ENCODE measurements at places on chromosomes 1 and 21.

- no peak for DNase-seq
These were observed 76.5 kb downstream of the SYT6 start for GRCh38 chr1:114077188-114077587.

GRCh38 chr21:33761441-33762036 is 119.2 kb downstream of the ITSN1 start:
- DNase-seq: no peak

GRCh38 chr1:228154021-228154669 is 4.4 kb downstream of the GJC2 start:
- DNase-seq: no peak

DNA sequence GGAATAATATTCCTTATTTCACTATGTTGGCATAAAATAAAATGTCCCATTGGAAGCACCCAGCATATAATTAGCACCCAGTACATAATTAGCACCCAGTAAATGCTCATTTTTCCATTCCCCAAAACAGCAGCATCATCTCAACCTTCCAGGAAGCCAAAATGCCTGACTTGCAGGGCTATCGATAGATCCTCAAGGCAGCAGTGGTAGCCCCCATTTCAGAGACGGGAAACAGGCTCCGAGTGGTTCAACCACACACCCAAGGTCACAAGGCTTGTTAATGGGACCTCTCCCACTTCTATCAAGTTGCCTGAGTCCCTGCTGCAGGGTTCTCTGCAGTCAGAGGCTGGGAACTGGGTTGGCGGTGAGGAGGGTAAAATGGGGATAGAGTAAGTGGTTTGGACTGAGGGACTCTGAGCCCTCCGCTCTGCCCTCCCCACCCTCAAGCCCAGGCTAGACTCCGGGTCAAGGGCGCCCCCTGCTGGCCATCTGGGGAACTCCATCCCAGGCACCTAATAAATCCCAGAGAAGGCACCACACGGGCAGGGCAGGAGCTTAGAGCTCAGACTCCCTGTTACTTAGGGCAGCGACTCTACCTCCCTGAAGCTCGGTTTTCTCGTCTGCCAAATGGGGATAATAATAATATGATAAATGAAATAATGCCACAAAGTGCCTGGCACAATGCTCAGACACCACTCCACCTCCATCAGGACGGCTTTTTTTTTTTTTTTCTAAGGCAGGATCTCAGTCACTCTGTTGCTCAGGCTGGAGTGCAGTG is 21.9 kb upstream of the LAPTM5 start:
- peak; percentile 63 for DNase-seq

DNA sequence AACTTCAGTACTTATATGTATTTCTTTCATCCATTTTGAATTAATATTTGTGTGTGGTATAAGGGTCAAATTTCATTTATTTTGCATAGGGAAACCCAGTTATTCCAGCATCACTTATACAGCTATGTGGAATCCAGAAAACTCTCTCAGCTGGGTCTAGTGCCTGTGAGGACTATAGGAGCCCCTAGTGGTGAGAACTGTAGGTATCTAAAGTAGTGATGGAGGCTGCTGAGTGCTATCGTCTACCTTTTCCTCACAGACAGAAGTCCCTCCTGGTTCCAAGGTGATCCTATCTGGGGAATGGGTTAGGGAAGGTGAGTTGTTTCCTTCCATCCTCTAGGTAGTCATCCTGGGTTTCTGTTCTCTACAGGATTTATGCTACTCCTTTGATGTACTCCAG is 352.0 kb upstream of the C1orf87 start:
- no peak for DNase-seq

DNA sequence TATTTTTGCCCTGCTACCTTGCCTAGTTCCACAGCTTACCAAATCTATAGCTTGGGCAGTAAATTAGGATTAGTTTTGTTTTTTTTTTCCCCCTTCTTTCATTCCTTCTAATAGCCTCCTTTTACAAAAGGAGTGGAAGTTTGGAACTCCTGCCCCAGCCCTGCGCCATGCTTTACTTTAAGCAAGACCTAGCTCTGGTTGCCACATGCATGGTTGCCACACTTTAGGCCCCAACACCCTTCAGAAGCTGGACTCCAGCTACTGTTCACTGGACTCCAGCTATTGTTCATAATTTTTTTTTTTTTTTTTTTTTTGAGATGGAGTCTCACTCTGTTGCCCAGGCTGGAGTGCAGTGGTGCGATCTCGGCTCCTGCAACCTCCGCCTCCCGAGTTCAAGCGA is 115.8 kb downstream of the NR5A2 start:
- no peak for DNase-seq

- no peak for DNase-seq
These were observed 40.0 kb upstream of the IKBKE start for GRCh38 chr1:206430031-206430983.

- no peak for DNase-seq
These were observed 547.4 kb downstream of the LTN1 start for GRCh38 chr21:28445141-28445830.

- peak; percentile 59 for DNase-seq
These were observed 60.4 kb downstream of the IL12RB2 start for GRCh38 chr1:67368046-67368514.

DNA sequence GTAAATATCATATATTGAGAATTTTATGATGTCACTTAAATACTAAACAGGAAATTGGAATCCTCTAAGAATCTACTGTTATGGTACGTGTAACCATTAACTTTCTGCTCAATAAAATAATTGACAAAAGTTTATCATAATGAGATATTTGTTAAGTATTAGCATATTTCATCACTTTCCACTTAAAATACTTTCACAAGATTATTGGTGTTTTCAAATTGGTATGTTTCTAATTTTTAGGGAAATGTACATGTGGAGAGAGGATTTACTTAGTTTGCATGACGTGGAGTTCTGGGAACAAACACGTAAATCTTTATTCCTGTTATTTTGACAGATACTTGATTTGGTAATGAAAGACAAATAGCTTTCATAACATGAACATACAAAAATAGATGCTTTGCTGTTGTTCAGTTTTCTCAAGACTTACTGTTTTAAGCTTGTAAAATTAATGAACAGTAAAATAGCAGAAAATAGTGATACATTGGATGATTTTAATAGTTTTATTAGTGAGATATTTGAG is 1.6 kb downstream of the SRSF11 start:
- no peak for DNase-seq

DNA sequence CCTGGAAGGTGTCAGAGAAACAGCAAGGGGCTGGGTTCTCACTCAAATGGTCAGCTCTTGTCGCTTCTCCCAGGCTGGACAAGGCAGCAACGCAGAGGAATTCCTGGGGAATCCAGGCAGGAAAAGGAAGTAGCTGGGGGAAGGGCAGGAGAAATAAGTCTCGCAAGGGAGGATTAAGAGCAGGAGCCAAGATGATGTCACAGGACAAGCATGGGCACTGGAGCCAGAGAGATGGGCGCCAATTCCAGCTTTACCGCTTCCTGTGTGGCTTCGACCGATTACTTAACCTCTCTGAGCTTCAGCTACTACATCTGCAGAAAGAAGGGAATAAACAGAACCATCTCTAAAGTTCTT is 70.5 kb downstream of the SSBP3 start:
- no peak for DNase-seq

DNA sequence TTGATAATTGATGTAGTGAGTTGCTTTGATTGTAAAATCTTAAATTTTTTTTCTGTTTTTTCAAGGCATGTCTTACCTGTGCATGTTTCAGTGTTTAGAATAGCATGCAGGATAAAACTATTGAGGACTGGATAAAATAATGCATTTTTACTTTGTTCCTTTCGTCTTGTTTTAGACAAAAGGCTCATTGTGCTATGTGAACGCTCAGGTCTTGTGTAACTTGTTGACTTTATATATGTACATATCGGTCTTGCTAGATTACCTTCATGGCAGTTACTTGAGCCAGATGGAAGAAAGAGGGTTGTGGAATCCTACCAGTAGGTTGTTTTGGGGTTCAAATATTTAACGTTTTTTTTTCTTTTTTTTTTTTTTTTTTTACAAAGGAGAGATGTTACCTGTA is 7.0 kb downstream of the NFIA start:
- DNase-seq: no peak

GRCh38 chr1:93219443-93219842 is 38.9 kb downstream of the CCDC18 start:
- DNase-seq: no peak

GRCh38 chr1:5803851-5804250 is 188.4 kb downstream of the NPHP4 start:
- DNase-seq: no peak

- DNase-seq: no peak
These were observed 604.2 kb downstream of the LRRIQ3 start for GRCh38 chr1:73593804-73594203.

DNA sequence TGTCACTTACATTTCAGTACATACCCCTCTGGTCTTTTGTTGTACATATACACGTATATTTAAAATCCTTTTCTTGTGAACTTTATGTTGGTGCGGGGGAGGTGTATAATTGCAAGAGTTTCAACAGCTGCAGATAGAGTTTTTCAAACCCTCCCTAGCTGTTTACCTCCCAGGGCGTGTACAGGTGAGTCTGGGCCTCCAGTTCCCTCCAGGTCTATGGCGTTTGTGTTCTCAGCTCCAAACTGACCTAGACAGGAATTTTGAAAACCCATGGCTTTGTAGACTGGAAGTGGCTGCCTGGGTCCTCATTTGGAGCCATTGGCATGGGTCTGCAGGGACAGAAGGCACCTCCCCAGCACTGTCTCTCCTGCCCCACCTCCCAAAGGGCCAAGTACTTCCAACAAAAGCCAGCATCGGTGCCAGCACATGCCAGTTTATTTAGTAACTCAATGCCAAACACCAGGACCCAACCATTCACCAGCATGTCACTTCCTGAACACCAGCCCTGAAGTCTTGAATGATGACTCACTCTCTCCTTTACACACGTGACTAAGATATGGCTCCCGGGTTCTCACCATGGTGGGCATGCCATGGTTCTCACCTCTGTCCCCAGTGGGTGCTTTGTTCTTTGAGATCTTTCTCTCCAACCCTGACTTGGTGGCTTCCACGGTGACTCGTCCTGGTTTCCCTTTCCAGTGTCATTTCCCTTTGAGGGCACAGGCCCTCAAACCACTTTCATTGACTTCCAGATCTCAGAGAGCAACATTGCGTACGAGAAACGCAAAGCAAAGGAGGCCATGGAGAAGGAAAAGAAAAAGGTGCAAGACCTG is 57.3 kb upstream of the EFHD2 start:
- DNase-seq: no peak

GRCh38 chr1:36938819-36939218 is 95.5 kb downstream of the GRIK3 start:
- DNase-seq: no peak

GRCh38 chr1:113205980-113206766 is 133.2 kb downstream of the LRIG2 start:
- no peak for DNase-seq

GRCh38 chr1:154469844-154470560 is 32.0 kb upstream of the TDRD10 start:
- no peak for DNase-seq

- DNase-seq: no peak
These were observed 10.2 kb upstream of the CHIT1 start for GRCh38 chr1:203239526-203240305.

DNA sequence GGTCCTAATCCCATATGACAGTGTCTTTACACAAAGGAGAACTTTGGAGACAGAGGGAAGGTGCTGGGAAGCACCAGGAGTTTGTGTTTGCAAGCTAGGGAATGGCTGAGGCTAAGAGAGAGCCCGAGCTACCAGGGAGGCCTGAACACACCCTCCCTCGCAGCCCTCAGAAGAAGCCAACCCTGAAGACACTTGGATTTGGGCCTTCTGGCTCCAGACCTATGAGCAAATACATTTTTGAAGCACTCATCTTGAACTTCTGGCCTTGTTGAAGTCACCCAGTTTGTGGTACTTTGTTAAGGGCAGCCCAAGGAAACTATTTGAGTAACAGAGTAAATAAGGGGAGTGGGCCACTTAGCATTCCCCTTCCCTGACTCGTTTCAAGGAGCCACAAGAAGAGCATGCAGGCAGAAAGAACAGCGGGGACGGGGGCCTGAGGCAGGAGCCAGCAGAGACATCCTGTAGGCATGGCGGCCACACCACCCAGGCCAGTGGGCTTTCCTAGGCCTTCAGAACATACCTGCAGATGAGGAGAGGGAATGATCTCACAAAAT is 13.2 kb upstream of the QSOX1 start:
- DNase-seq: no peak

- DNase-seq: no peak
These were observed 73.9 kb downstream of the RAP1GAP start for GRCh38 chr1:21594935-21595897.

GRCh38 chr1:5774019-5774418 is 218.2 kb downstream of the NPHP4 start:
- DNase-seq: no peak
